ENCODE measurements at places on chromosomes 6 and 20.

- no peak for DNase-seq
These were observed 20.8 kb downstream of the DAAM2 start for GRCh38 chr6:39812853-39813533.

- DNase-seq, result peak; percentile 27
These were observed 24.4 kb downstream of the SPDEF start for GRCh38 chr6:34531580-34532201.

DNA sequence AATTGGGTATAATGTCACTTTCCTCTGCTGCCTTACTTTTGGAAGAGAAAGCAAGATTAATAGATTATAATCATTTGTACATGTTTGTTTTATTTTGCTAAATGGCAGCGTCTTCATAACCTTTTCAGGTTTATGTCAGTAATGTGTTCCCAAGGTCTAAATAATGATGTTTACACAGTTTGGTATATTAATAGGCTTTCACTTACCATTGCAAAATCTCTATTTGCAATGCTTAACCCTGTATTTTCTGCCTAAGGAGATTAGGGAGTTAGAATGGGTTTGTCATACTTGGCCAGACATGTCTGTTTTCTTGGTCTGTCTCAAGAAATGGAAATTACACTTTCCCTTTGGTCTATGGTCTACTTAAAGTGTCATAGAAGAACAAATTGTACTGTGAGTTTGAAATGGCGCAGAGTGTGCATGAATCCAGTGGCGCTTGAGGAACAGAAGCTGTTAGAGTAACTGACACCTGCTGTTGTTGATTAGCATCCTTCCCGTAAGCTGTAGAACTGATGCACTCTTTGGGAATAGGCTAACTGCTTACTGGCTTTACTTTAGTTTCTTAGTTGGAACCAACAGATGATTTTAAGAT lies 261.1 kb downstream of the SAMD5 start:
- no peak for DNase-seq

DNA sequence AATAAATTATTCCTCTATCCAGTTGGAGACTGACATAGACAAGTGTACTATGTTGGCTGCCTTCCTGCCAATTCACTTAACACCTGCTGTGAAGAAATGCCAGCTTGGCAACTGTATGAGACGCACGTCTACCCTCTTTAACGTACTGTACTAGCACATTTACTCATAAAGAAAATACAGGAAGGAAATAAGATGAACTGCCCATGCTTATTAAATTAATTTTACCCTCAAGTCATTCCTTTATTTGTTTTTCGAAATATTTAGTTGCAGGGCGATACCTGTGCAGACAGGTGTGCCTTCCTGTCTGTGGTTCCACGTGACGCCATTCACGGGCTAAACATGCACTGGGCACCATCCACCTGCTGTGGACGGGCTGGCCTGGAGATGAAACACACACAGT lies 52.0 kb downstream of the PSMG4 start:
- DNase-seq, result no peak

- DNase-seq, result no peak
These were observed 8.2 kb upstream of the CAPN11 start for GRCh38 chr6:44150317-44150917.

- peak; percentile 84 for DNase-seq
These were observed 61.4 kb downstream of the GPR6 start for GRCh38 chr6:110039364-110039980.

- no peak for DNase-seq
These were observed 23.8 kb downstream of the PHACTR2 start for GRCh38 chr6:143701349-143702234.

GRCh38 chr6:142855893-142856623 lies 88.9 kb downstream of the HIVEP2 start:
- DNase-seq, result no peak

DNA sequence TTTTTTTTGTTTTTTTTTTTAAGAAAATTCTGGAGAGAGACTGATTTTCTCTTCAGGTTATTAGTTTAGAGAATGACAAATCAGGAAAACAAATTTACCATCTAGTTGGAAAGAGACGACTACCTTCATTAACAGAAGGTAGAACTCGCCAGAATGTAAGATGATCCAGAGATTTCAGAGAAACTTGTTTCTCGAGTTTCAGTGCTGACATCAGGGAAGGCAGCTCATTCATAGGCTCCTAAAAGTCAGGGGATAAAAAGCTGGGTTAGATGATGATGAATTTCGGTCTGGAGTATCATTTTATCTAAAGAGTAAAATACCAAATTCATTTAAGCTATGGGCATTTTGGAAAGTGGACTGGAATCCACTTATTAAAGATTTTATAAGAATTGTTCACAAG lies 27.9 kb downstream of the ZNF334 start:
- DNase-seq, result no peak

DNA sequence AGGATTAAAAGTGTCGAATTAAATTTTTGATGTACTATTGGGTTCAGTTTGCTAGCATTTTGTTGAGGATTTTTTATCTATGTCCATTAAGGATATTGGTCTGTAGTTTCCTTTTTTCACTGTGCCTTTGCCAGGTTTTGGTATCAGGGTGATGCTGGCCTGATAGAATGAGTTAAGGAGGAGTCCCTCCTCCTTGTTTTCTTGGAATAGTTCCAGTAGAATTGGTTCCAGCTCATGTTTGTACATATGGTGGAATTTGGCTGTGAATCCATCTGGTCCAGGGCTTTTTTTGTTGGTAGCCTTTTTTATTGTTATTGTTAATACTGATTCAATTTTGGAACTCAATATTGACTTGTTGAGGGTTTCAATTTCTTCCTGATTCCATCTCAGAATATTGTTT lies 141.8 kb downstream of the SIM1 start:
- DNase-seq, result no peak

DNA sequence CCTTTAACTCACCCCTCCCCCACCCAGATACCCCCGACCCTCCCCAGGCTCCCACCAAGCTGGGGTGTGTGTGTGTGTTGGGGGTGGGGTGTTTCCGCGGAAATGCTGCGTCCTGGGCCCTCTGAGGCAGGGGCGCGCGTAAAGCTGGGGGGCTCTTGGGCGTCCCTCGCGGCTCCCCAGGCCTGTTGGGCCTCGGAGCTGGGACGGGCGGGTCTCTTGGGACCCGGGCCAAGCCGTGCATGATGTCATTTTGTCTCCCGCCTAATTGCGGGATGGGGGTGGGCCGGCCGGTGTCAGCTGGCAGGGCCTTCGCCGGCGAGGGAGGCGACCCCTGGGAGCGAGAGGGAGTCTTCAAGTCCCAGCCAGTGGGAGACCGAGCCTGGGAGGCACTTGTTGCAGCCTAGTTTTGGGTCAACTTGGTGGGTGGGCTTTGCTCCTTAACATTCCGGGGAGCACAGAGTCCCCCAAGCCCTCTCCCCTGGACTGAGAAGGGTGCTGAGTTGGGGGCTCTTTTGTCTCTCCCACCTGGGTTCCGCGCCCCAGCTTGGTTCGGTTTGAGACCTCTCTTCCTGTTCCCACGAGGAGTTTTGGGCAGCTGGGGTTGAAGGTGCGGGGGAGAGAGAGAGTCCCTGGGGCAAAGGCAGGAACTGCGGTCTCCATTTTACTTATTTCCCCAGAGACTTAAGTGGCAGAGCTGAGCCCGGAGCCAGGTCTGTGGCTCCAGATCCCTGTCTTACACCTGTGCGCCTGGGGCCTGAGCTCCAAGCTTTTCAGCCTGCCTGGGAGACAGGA lies 623 bp downstream of the MYBL2 start:
- peak; percentile 36 for DNase-seq

DNA sequence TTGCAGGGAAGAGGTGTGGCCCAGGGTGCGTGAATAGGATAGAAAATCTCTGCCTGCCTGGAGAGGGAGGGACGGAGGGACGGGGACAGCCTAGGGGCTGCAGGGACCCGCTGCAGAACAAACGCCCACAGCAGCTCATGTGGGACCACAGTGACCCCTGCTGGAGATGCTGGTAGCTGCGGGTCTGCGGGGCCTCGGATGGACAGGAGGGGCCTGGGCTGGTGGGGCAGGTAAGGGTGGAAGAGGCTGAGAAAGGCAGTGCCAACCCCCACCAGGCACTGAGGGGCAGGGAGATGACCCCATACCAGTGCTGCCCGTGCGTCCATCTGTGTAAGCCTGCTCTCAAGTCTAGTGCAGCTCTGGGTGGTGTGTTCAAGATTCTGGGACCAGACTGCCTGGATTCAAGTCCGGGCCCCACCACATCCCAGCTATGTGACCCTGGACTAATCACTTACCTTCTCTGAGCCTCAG lies 39.4 kb downstream of the KIAA1755 start:
- peak; percentile 70 for DNase-seq

All from stimulated activated naive CD8-positive, alpha-beta T cell treated with anti-CD3 and anti-CD28 coated beads, Interleukin-15, amount 100 ng/mL, for 72 hours (primary cell).